WTC11 (cell line): ENCODE measurements at places on chromosomes 5 and 9.
A peak's percentile ranks its signal among the peaks of the same experiment; 100 is the strongest.

DNA sequence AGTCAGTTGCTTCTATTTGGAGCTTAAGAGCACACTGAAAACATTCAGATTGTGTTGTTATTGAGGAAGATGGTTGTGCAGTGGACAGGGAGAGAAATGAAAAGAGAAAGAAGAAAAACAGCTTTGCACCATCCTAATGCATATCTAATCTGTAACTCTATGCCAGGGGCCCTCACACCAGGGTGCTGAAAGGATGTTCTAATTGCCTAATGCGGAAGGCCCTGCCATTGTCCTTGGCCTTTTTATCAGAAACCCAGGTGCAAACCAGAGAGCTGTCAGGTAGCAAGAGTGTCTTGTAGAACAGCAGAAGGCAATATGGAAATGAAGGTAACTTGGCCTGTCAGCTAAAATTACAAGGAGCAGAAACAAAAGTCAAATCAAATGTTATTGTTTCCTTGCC, 384.5 kb upstream of the PIK3R1 start:
- no peaks in the 10 kb centered on the region for H3K27me3 ChIP-seq
- no peak overlapping the region for H3K4me3 ChIP-seq
- H3K27ac ChIP-seq = no peak overlapping the region
- DNase-seq = no peak
- peaks cover 3% of the 10 kb centered on the region; the same call in 1 of the 2 replicates for H3K36me3 ChIP-seq

GRCh38 chr9:82080265-82080664, 91.7 kb downstream of the SPATA31D1 start:
- H3K36me3 ChIP-seq = no peaks in the 10 kb centered on the region
- DNase-seq = no peak
- peaks cover 9% of the 10 kb centered on the region for H3K4me1 ChIP-seq

GRCh38 chr5:176822041-176822792, 11.9 kb downstream of the UNC5A start:
- H3K27ac ChIP-seq = no peak overlapping the region
- no peak overlapping the region for H3K4me3 ChIP-seq
- peaks cover 3% of the 10 kb centered on the region for H3K27me3 ChIP-seq
- no peak for DNase-seq

DNA sequence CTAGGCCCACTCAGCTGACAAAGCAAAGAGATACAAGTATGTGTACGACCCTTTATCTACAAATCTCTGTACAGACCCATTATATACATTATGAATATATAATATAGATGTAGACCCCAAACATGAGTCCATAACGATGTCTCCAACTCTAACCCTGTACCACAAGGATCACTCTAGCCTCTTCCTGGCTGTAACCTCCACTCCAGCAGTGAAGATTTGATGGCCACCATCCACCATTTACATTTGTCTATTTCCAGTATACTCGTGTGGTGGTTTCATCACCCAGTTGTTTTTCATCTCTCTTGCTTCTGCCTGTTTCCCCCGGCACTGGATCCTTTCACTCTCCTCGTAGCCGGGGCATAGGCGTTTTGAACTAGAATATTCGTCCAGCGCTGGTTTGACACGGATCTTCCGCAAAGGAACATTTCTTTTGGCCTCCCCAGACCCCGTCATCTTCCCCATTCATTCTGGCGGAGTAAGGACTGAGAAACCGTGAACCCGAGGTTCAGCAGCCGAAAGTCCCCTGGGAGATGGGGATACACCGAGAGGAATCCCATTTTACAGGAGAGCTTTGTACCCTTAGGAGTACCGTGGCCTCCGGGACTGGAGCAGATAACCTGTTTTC, 828 bp upstream of the TRIO start:
- peak overlapping the region; percentile 80 for H3K27ac ChIP-seq
- H3K36me3 ChIP-seq = no peaks in the 10 kb centered on the region
- peaks cover 8% of the 10 kb centered on the region; the same call in 1 of the 2 replicates for H3K27me3 ChIP-seq
- peaks cover 35% of the 10 kb centered on the region for H3K4me1 ChIP-seq
- peak overlapping the region; percentile 81 for H3K4me3 ChIP-seq
- no peak for DNase-seq

DNA sequence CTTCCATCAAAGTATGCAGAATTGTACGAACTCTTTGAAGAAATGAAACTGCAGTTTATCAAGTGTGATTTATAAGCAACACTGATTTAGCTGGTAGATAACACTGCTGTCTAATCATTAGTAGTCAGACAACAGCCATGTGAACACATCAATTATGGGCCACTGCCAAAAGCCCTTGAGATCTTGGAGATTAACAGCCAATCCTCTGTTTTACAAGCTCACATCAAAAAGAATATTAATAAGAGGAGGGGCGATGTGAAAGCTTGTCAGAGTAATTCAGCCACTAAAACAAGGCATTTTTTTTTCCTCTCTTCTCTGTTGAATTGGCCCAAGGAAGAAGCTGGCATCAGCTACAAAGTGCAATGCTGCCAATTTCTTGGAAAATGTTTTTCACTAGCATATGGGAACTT, 28.1 kb downstream of the ZNF608 start:
- H3K4me1 ChIP-seq = peaks cover 57% of the 10 kb centered on the region
- no peak overlapping the region for H3K27ac ChIP-seq
- no peaks in the 10 kb centered on the region for H3K36me3 ChIP-seq
- no peak for DNase-seq
- H3K27me3 ChIP-seq = no peaks in the 10 kb centered on the region
- no peak overlapping the region for H3K4me3 ChIP-seq

GRCh38 chr5:110275878-110276277, 450.6 kb downstream of the TMEM232 start:
- no peak overlapping the region for H3K27ac ChIP-seq
- no peak overlapping the region for H3K4me3 ChIP-seq
- DNase-seq = no peak
- H3K4me1 ChIP-seq = no peaks in the 10 kb centered on the region

DNA sequence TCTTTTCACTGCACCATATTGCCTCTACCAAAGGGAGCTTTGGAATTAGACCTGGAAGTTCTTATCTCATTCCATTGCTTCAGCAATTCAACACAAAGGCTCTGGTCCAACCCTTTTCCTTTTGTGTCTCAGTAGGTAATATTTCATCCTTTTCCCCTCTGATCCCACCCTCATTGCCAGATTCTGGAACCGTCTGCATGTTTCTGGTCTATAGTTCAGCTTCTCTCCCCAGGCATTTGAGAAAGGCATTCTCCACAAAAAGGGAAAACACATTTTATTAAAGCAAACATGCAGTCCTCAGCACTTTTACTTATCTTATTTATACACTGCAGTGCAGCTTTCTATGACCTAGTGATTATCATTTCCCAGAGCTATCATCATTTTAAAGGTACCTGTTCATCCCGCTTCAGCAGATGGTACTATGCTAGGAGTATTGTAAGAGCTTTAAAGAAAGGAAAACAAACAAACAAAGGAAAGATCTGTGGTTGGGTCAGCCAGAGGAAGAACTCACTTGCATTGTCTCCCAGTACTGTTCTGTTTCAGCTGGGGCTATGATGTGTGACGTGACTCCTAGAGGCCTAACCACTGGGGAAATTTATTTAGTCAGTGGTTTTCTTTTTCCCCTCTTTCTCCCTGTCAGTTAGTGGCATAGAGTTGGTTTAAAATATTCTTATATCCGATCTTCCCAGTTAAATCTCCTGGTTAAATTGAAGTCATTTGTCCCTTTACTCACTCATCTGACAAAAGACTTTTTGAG, 269.2 kb downstream of the TMEM38B start:
- peaks cover 37% of the 10 kb centered on the region for H3K4me1 ChIP-seq
- no peaks in the 10 kb centered on the region for H3K27me3 ChIP-seq
- no peak for DNase-seq
- H3K36me3 ChIP-seq = no peaks in the 10 kb centered on the region
- no peak overlapping the region for H3K27ac ChIP-seq

- peaks cover 8% of the 10 kb centered on the region for H3K36me3 ChIP-seq
- no peaks in the 10 kb centered on the region; the same call in 1 of the 2 replicates for H3K27me3 ChIP-seq
- H3K4me3 ChIP-seq = no peak overlapping the region
- DNase-seq = no peak
Measured at GRCh38 chr5:65440456-65440855, 41.3 kb downstream of the ADAMTS6 start.

GRCh38 chr9:36063804-36064447, 27.2 kb downstream of the RECK start:
- H3K4me3 ChIP-seq = no peak overlapping the region
- H3K27ac ChIP-seq = no peak overlapping the region
- H3K4me1 ChIP-seq = no peaks in the 10 kb centered on the region
- peaks cover 22% of the 10 kb centered on the region for H3K36me3 ChIP-seq
- H3K27me3 ChIP-seq = no peaks in the 10 kb centered on the region

GRCh38 chr5:166166071-166166470, 2125.4 kb upstream of the WWC1 start:
- no peaks in the 10 kb centered on the region for H3K36me3 ChIP-seq
- no peaks in the 10 kb centered on the region for H3K27me3 ChIP-seq
- peaks cover 20% of the 10 kb centered on the region for H3K4me1 ChIP-seq
- H3K27ac ChIP-seq = no peak overlapping the region
- no peak for DNase-seq
- no peak overlapping the region for H3K4me3 ChIP-seq

DNA sequence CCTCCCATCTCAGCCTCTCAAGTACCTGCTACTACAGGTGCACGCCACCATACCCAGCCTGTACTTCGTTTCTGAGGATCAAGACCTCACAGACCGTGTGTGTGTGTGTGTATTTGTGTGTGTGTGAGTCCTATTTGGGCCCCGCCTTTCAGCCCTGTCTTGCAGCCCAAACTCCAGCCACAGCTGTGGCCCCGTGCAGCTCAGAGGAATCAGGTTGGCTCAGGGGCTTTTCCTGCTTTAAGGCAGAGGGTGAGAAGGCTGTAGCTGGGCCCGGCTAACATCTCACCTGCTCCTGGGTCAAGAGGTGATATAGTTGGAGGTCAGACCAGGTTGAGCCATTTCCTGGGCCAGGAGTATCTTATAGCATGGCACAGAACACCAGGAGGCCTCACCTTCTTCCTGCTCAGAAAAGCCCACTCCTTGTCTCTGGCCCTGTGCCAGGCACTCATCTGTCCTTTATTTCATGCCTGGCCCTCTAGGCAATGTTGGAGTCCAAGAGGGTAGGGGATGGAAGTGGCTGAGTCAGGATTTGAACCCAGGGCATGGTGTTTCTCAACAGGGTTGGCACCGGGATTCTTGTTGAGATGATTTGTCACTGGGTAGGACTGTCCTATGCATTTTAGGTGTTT, 1.6 kb upstream of the PHYKPL start:
- H3K36me3 ChIP-seq = peaks cover 18% of the 10 kb centered on the region
- peaks cover 24% of the 10 kb centered on the region for H3K4me1 ChIP-seq
- H3K27ac ChIP-seq = no peak overlapping the region
- H3K4me3 ChIP-seq = no peak overlapping the region
- no peaks in the 10 kb centered on the region for H3K27me3 ChIP-seq

DNA sequence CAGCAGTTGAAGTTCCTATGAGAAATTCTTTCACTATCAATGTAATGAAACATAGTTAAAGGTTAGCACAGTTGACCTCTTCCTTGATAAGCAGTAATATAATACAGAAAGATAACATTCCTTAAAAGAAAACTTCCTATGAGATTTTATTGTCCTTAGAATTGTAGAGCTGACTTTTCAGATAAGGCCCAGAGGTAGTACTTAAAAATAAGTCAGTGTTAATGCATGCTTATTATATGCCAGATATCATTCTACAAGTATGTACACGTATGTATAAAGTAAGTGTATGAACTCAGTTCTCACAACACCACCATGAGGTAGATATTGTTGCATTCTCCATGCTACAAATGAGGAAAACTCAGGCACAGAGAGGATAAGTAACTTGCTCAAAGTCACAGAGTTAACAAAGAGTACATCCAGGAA, 15.3 kb downstream of the AP3S1 start:
- peaks cover 39% of the 10 kb centered on the region for H3K4me1 ChIP-seq
- no peaks in the 10 kb centered on the region; the same call in 1 of the 2 replicates for H3K27me3 ChIP-seq
- no peak overlapping the region for H3K4me3 ChIP-seq
- no peak for DNase-seq

DNA sequence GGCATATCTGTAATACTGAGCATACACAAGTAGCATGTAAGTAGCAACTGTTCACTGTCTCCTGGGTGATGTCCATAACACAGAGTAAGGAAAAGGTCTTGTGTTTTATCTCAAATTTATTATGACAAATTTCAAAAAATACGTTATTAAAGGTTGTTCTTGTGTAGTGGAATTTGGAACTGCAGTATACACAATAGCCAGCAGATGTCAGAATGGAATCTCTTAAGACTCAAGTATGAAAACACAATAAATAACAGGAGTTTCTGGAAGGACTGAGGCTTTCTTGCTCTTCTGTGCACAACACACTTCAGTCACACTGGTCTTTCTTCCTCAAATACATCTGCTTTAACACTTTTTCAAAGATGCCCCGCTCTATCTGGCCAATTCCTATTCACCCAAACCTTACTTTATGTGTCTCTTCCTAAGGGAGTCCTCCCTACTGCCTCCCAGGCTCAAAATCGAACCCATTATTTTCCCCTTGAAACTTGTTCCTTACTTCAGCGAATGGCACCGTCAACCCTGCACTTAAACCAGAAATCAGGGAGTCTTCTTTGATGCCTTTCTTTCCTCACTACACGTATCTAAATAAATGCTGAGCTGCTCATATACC, 6.5 kb upstream of the FBXO10 start:
- peaks cover 48% of the 10 kb centered on the region for H3K36me3 ChIP-seq
- H3K27me3 ChIP-seq = no peaks in the 10 kb centered on the region
- H3K4me3 ChIP-seq = no peak overlapping the region

- DNase-seq = no peak
- H3K27ac ChIP-seq = no peak overlapping the region
- peaks cover 12% of the 10 kb centered on the region for H3K36me3 ChIP-seq
- H3K4me3 ChIP-seq = no peak overlapping the region
- no peaks in the 10 kb centered on the region for H3K27me3 ChIP-seq
Measured at GRCh38 chr9:34362614-34363214, 14.0 kb downstream of the MYORG start.

GRCh38 chr5:147643142-147643541, 133.3 kb upstream of the DPYSL3 start:
- no peak for DNase-seq
- no peak overlapping the region for H3K4me3 ChIP-seq
- H3K4me1 ChIP-seq = no peaks in the 10 kb centered on the region
- peaks cover 39% of the 10 kb centered on the region for H3K36me3 ChIP-seq
- no peaks in the 10 kb centered on the region for H3K27me3 ChIP-seq
- no peak overlapping the region for H3K27ac ChIP-seq

DNA sequence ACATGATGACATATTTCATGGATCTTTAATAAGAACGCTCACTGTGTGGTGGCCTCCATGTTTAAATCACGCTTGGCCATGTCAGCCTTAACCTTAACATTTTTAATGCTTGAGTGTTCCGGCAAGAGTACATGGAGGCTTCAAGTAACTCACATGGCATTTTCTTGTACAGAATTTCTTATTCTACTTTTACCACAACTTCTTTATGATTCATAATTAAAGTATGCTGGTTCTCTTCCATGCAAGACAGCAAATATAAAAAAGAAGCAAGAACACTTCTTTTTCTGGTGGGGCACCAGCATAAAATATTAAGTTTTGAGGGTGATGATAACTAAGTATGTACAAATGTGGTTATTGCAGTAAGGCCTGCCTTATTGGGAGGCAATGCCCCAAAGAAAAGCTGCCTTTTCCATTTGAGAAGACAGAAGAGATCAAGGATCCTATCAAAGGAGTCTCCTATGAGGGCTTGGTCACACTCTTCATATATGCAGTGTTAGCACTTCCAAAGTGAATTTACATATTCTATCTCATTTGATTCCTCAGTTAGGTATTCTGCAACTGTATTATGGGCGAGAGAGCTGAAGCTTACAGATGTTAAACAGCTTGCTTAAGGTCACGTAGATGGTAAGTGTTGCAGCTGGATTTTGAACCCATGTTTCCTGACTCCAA, 382.7 kb upstream of the MEF2C start:
- no peak overlapping the region for H3K4me3 ChIP-seq
- DNase-seq = no peak
- H3K27ac ChIP-seq = no peak overlapping the region
- no peaks in the 10 kb centered on the region for H3K27me3 ChIP-seq
- H3K4me1 ChIP-seq = 0 out of 2 replicates have a peak, but pooled peaks cover 2% of the 10 kb centered on the region
